ENCODE measurements at places on chromosomes 2 and 18. TPM values are rescaled to one million over a fixed set of nuclear protein-coding genes. Genes with fewer than 3 reads are reported as not detected.

Gene RAB27B
- 51.2 TPM for total RNA-seq

Gene PFN4
- total RNA-seq, result 0.95 TPM

Gene CMPK2
- 2.9 TPM for total RNA-seq

Gene TGOLN2
- 86.4 TPM for total RNA-seq

Gene GPR75
- 2.1 TPM for total RNA-seq
